Activated T-helper 17 cell treated with anti-CD3 and anti-CD28 coated beads, Interleukin-2, amount 50 U/mL, for 72 hours (primary cell): ENCODE measurements at places on chromosomes 7 and 10.

DNA sequence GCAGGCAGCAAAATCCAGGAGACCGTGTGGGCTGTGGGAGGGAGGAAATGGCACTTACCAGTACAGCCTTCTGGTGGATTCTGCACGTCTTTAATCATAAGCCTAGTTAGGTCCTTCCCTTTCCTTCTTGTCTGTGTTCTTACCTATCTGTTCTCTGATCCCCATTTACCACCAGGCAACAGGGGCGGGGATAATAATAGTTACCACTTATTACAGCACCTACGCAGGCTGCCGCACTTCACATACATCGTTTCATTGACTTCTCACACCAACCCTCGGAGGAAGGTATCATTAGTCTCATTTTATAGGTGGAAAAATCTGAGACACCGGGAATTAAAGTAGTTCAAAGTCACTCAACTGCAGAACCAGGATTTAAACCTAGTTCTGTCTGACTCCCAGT lies 4.5 kb upstream of the EPHA1 start:
- ATAC-seq: no peak

- no peak for ATAC-seq
These were observed 376.8 kb downstream of the DNAJB6 start for GRCh38 chr7:157713591-157713990.

DNA sequence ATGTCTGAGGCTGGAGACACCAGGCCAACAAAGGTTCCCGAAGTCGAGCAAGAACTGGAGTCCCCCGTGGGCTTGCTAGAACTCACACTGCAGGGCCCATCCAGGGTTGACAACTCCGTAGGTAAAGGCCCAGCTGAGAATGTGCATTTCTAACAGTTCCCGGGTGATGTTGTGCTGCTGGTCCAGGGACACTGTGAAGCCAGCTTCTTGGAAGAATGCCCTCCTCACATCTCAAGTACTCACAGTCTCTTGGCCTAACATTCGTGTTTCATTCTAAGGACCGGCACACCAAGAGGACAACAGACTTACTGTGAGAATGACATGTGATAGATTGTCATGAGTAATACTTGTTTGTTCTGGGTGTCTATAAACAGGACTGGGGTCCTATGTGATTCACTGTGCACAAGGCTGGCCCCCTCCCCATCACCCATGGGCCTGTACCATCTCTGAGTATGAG lies 682.3 kb upstream of the IGFBP3 start:
- ATAC-seq: no peak

DNA sequence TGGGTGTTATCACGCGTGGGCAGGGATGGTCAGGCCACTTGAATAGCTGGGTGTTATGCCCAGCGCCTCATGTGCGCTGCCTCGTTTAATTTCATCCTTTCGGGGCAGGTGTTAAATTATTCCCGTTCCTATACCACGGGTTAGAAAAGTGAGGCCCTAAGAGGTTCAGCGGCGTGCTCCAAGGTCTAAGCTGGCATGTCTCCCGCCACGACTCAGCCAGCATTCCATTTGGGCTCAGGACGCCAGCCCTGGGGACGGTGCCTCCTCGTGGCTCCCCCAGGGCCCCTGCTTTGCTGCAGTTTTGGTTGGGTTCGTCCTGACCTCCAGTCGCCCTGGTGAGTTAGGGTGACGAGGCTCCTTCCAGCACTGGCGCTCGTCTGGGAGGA lies 124.5 kb downstream of the TRRAP start:
- ATAC-seq: no peak

DNA sequence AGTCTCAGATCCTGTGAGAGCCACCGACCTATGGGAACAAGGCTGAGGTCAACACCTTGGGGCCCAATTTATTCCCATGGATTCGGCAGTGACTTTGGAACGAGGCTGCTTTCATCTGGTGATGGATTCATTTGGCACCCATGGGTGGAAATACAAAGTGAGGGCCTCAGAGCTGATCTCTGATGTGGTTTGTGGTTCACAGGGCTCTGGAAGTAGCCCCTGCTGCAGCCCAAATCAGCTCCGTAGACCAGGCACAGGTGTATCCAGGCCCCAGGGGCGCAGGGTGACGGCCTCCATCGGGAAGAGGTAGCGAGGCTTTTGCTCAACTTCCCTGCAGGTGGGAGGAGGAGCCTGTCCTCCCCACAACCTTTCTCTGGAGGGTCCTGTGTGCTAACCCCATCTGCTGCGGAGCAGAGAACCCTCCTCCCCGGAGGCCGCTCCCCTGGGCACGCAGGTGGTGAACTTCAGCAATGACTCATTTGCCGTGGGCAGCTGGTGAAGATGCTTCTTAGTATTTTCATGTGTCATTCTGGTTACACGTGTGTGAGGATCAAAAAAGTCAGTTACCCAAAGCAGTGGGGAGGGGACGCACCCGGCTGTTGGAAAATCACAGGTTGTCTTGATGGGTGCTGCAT lies 7.5 kb upstream of the JAKMIP3 start:
- peak; percentile 89 for ATAC-seq

- no peak for ATAC-seq
These were observed 95.0 kb downstream of the FRMD4A start for GRCh38 chr10:14235566-14236195.

- ATAC-seq: no peak
These were observed 418.9 kb downstream of the DGKB start for GRCh38 chr7:14483663-14484062.

GRCh38 chr10:34319197-34319846 lies 495.8 kb downstream of the PARD3 start:
- no peak for ATAC-seq

DNA sequence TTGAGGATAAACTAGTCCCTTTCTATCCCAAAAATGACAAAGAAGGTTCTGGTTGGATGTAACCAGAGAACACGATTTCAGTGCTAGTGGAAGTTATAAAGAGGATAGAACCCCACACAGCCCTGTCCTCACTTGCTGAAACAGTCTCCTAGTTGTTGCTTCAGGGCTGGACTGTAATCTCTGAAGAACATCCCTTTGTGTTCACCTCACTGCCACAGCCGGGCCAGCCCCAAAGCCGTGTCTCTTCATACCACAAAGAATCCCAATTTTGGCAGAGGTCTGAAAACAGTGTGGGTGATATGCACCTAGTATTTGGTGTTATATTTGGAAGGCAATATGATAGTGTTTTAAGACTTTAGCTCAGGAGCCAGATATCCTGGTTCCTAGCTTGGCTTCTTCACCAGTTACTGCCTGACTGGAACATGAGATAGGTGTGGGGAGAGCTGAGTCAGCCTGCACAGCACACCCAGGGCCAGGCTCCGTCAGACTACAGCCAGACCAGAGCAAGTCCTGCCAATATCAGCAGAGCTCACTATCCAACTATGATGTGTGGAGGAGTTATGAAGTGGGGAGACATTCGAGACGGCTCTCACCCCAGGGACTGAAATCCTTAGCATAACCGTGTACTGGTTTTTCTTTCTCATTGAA lies 21.2 kb downstream of the CYP3A4 start:
- no peak for ATAC-seq

DNA sequence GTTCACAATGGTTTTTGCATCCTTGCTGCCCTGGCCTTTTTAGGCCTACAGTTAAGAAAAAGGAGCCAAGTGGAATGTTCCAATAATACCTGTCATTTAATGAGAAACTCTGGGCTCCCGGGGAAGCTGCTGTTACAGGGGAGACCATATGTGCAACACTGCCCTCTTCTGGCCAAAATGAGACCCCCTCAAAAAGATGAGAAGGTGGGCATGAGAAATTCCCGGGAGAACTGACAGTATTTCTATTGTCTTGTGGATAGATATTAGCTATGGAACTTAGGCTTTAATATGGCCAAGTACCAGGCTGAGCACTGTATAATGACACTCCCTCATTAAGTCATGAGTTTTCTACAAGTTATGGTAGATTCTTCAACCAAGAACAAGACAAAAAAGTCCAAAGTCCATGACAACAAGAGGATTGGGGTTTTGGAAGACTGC lies 99.4 kb downstream of the CCDC3 start:
- no peak for ATAC-seq

DNA sequence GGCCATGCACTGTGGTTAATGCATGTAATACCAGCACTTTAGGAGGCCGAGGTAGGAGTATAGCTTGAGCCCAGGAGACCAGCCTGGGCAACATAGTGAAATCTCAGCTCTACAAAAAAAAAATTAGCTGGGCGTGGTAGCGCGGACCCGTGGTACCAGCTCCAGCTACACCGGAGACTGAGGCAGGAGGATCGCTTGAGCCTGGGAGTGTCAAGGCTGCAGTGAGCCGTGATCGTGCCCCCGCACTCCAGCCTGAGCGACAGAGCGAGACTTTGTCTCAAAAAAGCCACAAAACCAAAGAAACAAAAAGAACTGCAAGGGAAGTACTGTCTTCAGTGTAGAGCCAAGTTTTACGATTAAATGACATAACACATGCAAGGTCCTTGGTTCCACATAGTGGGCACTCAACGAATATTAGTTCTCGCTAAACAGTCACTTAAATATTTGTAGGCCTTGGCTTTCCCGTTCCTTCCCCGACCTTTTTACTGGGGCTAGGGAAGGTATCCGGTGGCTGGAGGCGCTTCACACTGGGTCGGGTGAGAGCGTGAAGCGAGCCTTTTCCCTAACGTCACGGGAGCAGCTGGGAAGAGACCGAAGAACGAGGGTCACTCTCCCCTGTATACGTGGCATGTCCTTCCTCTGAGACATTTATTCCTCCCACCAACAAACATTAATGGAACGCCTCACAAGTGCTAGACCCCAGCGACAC lies 993 bp upstream of the SND1 start:
- no peak for ATAC-seq

DNA sequence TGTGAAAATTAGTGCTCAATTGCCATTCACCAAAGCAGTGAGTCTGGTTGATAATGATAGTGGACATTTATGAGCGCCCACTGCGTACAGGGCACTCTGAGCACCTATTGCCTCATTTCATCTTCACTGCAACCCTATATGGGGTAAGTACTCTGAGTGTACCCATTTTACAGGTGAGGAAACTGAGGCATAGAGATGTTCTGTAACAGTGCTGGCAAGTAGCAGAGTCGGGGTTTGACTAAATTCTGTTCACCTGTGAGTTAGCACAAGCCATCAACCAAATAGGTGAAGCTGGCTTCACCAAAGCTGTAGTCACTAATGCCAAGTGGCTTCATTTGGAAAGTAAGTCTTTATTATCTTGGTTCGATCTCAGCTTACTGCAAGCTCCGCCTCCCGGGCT lies 135.8 kb downstream of the SPAG6 start:
- no peak for ATAC-seq

DNA sequence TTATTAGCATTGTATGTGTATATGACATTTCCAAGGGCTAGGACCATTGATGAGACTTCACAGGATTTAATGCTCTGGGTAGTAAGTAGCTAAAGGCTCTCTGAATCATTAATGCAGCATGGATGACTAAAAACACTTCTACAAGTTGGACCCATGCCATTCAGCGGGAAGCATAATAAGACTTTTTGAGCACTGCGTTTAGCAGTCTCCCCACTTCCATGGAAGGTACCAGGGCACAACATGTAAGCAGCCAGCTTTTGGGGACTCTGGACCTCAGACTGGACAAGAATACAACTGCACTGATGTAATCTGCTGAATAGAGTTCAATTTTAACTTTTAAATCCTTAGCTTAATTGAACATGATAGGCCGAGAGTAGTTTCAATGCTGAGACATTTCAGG lies 191.7 kb upstream of the IMMP2L start:
- no peak for ATAC-seq

DNA sequence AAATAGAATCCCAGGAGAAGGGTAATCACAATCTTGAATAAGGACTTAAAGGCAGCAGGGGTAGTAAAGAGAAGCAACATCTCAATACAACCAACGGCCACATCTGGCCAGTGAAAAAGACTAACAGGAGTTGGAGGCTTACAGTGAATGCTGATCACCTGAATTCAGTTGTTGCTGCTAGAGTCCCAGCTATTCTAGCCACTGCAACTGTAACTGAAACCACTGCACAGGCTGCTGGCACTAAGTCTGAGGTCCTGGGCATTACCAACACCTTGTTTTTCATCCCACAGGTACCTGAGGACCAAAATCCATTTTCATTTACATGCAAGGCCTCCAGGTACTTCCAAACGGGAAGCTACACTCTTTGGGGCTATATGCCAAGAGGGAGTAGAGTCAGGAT lies 44.4 kb downstream of the TPK1 start:
- no peak for ATAC-seq

- ATAC-seq: no peak
These were observed 123.0 kb upstream of the JCAD start for GRCh38 chr10:30182191-30183054.

- no peak for ATAC-seq
These were observed 37.1 kb downstream of the GPR26 start for GRCh38 chr10:123703195-123703790.

DNA sequence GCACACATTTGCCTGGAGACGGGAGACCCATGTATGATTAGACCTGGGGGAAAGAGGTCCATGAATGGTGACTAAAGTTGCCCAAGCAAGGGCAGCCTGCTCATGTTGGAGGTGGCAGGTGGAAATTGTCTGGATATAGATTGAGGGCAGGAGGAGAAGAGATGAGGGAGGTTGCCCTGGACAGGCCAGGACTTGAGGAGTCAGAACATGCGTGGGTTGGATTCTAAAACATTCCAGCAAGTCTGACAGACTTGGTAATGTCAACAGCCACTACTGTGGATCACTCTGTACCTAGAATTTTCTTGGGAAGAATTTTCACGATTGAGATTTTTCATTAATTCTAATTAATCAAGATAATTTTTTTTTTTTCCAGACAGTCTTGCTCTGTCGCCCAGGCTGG lies 19.1 kb upstream of the SVOPL start:
- ATAC-seq: no peak

DNA sequence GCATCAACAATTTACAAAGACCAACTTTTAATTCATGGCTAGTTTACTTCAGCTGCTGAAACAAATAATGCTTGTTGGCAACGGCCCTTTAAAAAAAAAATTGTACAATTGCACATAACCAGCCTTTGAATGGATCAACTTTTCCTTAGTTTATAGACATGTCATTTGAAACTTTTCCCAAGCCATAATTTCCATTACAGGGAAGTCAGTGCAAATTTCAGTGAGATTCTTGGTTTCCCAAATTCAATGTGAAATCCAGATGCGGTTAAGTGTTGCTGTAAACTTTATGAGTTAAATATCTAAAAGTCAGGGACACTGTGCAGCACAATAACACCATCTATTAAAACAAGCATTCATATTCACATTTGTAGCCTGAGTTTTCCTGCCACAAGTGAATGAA lies 182.2 kb downstream of the JAZF1 start:
- ATAC-seq: no peak

- no peak for ATAC-seq
These were observed 331.7 kb downstream of the KCNMA1 start for GRCh38 chr10:77305650-77306632.

DNA sequence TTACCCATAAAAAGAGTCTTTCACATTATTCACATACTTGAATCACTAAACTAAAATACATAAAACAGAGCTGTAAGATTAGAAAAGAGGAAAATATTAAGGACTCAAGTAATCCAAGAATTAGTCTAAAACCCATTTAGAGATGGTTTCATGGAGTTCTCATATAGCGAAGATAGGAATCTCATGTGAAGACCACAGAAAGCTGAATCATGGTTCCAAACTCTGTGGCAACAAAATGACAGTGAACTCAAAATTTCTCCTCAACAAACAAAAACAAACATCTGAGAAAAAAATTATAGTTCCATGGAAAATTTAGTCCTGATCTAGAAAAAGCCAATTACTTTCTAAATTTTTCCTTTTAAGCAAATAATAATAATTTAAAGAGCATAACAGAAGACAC lies 34.6 kb downstream of the BAZ1B start:
- ATAC-seq: no peak
